Muscle of leg (tissue), 16 donors: ENCODE measurements at places on chromosomes 7 and 10.
A peak's percentile ranks its signal among the peaks of the same experiment; 100 is the strongest.

- DNase-seq, result no peak
Observed at GRCh38 chr7:80764132-80764531, 125.7 kb downstream of the CD36 start.

DNA sequence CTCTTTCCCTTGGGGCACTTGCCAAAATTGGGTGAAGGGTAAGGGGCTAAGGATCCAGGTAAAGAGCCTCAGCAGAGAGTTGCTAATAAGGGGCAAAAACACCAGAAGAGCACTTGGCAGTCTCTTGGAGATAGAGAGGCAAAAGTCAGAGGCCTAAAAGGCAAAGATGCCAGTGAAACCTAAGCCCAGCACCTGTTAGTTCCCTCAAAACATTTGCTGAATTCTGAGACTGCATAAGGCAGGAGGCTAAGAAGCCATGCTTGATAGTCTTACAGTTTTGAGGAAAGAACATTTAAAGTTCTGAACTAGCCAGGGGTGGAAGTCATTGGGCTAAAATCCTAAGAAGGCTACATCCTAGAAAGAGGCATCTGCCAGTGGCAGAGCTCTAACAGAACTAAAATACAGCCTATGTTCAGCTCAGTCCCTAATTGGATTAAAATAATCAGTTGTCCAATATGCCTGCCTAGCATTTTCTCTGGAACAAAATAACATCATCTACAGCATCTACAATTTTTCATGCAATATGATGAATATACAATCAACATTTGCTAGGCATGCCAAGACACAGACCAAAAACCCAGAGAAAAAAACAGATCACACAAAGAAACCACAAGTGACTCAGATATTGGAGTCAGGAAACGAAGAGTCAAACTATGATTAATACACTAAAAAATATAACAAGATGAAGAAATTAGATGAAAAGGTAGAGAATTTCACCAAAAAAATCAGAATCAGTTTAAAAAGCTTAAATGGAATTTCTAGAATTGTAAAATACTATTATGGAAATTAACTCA, 7.7 kb downstream of the HTR7 start:
- no peak for DNase-seq

DNA sequence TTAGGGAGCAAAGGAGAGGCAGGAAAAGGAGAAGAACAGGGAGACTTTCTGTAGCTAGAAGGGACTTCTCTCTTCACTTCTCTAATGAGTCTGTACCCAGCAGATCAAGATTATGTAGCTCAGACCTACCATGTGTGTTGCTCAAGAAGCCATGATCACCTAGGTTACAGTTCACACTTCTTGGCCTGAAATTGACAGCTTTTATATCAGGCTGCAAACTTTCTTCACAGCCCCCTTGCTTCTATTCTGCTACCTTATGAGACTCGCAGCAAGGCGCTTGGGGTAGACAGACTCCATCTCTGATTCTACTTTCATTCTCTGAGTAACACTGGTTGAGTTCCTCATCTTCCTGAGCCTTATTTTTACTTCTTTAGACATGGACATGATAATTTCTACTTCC, 19.6 kb upstream of the GIMAP2 start:
- DNase-seq, result no peak

DNA sequence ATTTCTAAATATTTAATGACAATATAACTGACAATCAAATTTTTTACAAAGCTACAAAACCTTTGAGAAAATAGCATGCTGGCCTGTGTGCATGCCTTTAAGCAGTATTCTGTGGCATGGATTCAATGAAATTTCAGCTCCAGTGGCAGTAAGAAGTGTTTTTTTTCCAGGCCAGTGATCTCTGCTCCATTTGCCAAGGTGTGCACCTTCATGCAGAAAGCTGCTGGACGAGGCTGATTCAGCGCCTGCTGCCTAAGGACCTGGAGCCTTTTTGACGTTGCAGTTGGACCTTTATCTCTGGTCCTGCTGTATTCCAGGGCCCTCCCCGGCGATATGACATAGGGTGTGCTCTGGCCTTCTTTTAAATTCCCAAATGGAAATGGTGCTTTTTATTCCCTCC, 26.6 kb downstream of the VWC2 start:
- DNase-seq, result peak; percentile 19

GRCh38 chr7:130021105-130021834, 29.9 kb downstream of the ZC3HC1 start:
- DNase-seq, result peak; percentile 91

DNA sequence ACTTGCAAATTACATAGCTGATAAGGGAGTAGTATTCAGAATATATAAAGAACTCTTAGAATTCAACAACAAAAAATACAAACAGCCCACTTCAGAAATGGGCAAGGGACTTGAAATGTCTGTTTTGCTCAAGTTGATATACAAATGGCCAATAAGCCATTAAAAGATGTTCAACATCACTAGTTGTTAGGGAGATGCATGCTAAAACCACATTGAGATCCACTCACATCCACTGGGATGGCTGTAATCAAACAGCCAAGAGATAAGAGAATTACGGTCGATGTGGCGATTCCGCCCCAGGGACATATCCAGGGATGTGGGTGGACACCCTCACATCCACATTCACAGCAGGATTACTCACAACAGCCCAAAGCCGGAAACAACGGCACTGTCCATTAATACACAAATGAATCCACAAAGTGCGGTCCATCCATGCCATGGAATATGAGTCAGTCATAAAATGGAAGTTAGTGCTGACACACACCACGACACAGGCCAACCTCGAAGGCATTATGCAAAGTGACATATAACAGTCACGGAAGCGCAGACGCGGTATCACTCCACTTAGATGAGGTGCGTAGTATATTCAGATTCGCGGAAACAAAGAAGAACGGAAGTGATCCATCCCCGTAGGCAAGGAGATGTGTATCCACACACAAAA, 227.8 kb downstream of the DNAJB6 start:
- no peak for DNase-seq

GRCh38 chr7:132275416-132276233, 300.6 kb downstream of the PLXNA4 start:
- no peak for DNase-seq

DNA sequence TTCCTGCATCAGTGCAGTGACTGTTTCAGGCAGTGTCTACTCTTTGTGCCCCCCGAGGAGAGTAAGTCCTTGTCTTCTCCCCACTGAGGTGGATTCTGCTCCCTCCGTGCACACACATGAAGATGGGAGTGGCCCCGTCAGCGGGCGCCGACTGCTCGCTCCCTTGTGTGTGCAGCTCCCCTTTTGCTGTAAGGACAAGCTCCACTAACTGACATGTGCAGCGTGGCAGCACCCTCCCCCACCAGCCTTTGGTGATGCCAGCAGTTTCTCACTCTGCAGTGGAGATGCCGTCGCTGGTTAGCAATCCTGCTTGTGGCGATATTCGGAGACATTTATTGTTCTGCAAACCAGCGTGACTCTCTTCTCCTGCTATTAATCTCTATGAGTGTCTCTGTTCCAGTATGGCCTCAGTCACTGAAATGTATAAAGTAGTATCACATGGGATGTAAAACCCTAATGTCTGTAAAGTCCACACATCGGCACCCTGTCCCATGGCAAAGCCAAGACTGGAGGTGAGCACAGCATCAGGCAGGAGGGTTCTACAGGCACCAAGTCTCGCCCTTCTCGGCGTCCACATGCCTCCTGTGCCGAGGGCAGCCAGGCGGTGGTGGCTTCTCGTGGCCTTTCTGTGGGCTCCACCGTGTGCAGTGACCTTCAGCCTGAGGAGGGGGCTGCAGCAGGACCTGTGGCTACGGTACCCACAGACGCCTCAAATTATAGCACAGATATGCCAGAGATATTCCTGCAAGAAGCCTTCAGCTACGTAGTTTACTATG, 202.7 kb downstream of the EBF3 start:
- DNase-seq, result no peak

DNA sequence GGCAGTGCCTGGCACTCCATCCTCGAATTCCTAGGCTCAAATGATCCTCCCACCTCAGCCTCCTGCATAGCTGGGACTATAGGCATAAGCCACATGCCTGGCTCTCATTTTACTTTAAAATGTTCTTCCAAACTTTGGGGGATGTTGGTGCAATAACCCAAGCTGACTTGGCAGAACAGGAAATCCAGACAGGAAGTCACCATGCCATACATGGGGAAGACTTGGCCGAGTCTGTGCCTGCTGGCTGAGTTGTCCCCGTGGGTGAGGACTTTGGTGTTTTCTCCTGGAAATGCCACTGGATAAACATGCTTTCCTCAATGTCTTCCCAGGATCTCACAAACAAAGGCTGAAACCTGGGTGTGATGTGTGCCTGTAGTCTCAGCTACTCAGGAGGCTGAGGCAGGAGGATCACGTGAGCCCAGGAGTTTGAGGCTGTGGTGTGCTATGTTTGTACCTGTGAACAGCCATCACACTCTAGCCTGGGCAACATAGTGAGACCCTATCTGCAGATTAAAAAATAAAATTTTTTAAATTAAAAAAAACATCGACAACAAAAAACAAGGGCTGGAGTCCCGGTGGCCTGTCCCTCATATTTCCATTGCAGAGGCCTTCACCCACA, 19.8 kb downstream of the HKDC1 start:
- no peak for DNase-seq

DNA sequence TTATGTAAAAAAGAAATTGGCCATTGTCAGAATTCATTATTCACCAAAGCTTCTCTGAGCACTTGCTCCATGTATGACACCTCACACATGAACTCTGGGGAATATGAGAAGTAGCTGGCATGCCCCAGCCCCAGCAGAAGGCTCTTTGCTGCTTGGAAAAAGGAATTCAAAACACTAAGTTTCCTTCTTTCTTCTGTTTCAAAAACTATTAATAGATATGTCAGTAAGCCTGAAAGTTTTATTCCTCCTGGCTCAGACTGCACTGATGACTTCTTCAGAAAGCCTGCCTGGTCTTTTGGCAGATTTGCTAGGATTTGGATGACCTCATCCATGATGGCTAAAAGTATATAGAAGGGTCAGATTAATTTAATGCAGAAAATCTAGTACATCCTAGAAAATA, 511.0 kb downstream of the GFRA1 start:
- DNase-seq, result peak; percentile 90

- no peak for DNase-seq
Observed at GRCh38 chr7:19705663-19706062, 3.2 kb downstream of the POLR1F start.

DNA sequence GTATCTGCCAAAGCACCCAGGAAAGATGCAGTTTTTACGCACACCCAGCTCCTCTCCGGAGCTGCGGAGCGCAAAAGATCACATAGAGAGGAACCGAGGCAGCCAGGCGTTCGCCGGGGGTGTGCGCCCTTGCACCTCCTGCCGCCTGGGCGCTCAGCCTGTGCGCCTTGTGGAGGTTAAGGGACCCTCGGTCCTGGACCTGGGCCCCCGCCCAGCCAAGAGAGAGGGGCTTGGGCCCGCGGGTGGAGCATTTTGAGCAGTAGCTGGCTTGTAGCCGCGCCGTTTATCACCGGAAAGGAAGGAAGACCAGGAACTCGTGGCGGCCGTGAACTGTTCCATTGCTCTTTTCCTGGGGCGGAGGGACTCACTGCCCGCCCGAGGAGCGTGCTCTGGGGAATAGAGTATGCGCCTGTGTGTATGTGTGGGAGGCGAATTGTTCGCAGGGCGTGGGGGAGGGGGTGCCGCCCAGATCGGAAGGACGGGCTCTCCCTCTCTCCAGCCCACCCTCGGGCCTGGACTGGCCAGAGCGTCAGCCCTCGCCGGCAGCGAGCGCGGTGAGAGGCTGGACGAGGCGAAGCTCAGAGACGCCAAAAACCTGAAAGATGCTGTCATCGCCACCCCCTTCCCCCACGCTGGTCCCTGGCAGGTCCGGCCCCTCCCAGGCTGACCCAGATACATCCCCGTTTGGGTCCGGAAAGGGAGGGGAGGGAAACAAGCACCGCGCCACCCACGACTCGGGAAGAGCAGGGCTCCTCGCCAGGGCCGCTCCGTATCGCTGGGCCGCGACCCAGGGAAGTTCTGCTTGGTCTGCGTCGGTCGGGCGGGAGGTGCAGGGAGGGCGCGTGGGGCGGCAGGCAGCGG, 1.2 kb upstream of the WNT2 start:
- DNase-seq, result peak; percentile 78

- DNase-seq, result no peak
Observed at GRCh38 chr10:78520737-78521430, 487.2 kb downstream of the RPS24 start.

- no peak for DNase-seq
Observed at GRCh38 chr7:90474284-90475210, 5.1 kb downstream of the PTTG1IP2 start.

DNA sequence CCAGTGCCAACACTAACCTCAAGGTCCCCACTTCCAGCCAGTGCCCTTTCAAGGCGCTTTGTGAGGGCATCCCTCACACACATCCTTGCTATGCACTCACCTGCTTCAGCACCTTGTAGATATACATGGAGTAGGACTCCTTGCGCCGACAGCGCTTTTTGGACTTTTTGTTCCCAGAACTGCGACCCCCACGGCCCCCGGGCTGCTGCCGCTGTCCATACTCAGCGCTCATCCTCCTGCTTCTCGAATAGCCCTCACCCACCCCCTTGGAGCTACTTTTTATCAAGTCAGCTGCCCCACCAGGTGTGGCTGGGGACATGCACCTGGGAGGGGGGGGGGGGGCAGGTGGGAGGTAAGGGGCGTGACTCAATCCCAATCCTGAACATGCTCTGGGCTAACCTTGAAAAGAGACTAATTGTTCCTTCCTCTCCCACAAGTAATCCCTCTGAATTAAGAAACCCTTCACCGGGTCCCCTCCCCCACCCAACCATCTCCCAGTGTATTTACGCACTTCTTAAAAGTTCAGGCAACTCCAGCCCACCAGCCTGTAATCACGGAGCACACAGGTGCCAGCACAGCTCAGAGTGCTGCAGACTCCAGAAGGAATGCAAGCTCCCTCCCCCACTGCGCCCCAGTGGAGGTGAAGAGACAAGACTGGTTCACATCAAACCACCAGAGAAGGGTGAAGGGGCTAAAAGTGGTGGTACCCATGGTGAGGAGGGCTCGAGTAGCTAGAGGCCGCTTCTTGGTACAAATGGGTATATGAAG, at the start of gene H2BK1:
Gene H2BK1, minus strand, starts transcription at position 402 of the 768 bp plus-strand sequence. Its CDS starts 170 bp downstream, at position 232.
- DNase-seq, result no peak

DNA sequence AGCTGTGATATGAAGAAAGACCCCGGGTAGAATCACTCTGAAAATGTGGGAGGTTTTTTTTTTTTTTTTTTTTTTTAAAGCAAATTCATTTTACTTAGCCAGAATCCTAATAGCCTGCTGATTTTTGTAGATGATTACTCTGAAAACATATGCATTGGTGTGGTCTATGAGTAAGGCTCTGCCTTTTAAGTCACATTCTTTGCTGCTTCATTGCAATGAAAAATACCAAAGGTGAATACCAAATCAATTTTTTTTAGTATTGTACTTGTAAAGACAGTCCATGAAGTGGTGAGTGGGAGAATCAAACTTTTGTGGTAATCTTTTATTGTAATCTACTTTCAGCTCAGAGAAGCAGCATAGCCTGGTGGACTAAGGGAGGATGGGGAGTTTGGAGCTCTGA, 130.3 kb downstream of the SDK1 start:
- no peak for DNase-seq

- DNase-seq, result no peak
Observed at GRCh38 chr10:100007231-100008141, 2.3 kb downstream of the DNMBP start.
